Tibial nerve (tissue), 4 donors: ENCODE measurements at places on chromosomes 16 and 17.

DNA sequence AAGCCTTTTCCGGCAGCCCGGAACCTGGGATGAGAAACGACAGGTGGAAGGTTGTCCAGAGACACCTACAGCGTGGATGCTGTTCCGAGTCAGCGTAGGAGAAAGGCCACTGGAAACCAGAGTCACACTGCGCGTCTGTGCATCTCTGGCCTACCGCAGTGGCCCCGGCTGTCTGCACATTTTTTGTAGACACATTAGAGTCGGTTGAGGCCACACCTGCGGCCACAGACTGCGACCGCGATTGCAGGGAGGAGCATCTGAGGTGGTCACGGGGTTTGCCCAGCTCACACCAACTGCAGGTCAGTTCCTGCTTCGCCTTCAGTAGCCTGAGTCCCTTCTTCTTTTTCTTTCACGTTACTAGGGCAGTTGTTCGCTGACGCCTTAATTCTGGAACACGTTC lies 52.4 kb downstream of the WDR45B start:
- DNase-seq, result no peak

GRCh38 chr16:67444259-67445125 lies 13.6 kb downstream of the HSD11B2 start:
- no peak for DNase-seq

- no peak for DNase-seq
These were observed 28.3 kb upstream of the ZNF469 start for GRCh38 chr16:88354229-88355092.

- no peak for DNase-seq
These were observed 5.7 kb downstream of the CBX1 start for GRCh38 chr17:48095611-48096010.

- no peak for DNase-seq
These were observed 643.5 kb downstream of the CDH11 start for GRCh38 chr16:64478252-64478906.

- no peak for DNase-seq
These were observed 34.1 kb downstream of the HIC1 start for GRCh38 chr17:2089021-2089422.

- DNase-seq, result no peak
These were observed 379.6 kb upstream of the PSMD7 start for GRCh38 chr16:73916829-73917594.

DNA sequence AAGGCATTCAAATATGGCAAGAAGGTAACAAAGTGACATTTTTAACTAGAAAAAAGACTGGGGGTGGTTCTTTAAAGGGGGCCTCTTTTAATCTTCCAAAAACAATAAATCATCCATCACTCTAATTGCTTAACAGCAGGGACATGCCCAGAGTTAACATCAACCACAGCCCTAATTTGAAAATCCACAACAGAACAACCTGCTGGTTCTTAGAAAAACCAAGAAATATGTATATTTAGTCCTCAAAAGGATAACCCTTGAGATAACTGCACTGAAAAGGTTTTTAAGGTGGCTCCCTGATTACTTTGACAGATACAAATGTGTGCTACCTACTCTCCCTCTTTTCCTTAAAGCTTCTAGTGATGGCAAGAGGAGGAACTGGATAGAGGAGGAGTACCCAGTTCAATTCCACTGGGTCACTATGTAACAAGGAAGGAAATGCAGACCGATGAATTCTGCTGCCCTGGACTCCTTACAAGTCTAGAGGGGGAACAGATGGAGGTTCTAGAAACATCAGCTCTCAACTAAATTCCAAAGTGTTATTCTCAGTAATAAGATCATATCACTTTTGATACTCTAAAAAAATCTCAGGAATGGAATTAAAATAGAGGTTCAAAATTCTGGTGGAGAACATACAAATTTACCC lies 54.3 kb downstream of the N4BP1 start:
- DNase-seq, result no peak

- no peak for DNase-seq
These were observed 62.5 kb downstream of the SREBF1 start for GRCh38 chr17:17774009-17774881.

DNA sequence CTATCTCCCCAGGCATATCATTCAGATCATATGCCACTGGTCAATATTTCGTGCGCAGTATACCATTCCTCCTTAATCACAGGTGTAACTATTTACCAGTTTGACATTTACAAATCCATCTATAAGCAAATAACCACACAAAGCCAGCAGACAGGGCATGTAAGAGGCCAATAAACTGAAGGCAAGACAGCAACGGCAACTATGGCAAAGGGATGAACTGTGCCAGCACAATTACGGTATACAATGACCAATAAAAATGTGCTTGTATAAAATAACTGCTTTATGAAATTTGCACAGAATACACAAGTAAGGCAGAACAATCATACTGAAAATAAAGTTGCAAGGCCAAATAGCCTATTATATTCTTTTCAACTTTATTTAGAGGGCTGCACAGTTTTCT lies 9.2 kb downstream of the NETO2 start:
- DNase-seq, result no peak

- no peak for DNase-seq
These were observed 948.7 kb downstream of the KCNJ2 start for GRCh38 chr17:71118039-71118438.

DNA sequence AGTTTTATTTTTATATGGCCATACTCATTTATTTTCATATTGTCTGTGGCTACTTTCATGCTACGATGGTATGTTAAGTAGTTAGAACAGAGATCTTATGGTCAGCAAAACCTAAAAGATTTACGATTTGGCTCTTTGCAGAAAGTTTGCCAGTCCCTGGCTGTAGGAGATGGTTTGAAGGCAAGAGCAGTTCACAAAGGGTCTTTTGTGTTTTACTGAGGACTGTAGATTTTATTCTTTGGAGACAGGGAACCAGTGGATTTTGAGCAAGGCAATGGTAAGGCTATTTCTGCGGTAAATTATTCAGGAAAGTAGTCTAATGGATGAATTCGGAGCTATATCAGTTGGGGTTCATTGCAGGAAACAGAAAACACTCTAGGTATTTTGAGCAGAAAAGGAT lies 90.7 kb downstream of the WWP2 start:
- DNase-seq, result no peak

DNA sequence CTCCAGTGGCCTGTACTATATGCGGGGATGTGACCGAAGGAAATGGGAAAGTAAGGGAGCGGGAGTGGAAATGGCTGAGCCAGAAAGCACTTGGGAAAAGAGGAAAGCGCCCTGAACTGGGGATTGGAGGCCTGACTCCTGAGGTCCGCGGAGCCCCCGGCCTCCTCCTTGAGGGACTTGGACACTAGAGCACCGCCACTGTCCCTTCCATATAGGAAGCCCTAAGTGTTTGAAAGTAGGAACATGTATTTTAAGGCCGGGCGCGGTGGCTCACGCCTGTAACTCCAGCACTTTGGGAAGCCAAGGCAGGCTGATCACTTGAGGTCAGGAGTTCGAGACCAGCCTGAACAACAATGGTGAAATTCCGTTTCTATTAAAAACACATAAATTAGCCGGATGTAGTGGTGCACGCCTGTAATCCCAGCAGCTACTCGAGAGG lies 530 bp upstream of the ZDHHC7 start:
- DNase-seq, result no peak

GRCh38 chr17:13417381-13417950 lies 184.3 kb downstream of the HS3ST3A1 start:
- DNase-seq, result no peak

- no peak for DNase-seq
These were observed 87.1 kb downstream of the PLXDC1 start for GRCh38 chr17:39064374-39064773.

DNA sequence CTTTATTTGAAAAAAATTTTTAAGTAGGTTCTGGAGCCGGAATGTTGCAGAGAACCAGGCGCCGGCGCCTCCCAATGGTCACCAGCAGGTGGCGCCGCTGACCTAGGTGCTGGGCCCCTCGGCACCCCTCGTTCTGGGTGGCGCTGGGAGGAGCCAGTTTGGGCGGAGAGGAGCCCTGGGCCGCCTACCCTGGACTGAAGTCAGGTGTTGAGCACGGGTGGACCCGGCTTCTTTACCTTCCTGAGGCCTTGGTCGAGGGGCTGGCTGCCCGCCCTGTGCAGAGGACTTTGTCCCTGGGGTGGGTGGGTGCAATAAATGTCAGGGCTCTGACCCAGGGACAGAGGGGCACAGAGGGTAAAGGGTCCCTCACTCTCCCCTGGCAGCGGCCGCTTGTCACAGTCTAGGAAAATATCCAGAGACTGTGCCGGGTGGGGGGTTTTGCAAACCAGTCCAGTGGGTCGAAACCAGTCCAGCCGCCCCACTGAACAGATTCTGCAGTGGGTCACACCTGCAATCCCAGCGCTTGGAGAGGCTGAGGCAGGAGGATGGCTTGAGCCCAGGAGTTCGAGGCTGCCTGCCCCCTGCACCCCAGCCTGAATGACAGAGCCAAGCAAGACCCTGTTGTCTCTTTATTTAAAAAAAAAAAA lies 30.1 kb upstream of the TNFRSF13B start:
- peak; percentile 66 for DNase-seq

DNA sequence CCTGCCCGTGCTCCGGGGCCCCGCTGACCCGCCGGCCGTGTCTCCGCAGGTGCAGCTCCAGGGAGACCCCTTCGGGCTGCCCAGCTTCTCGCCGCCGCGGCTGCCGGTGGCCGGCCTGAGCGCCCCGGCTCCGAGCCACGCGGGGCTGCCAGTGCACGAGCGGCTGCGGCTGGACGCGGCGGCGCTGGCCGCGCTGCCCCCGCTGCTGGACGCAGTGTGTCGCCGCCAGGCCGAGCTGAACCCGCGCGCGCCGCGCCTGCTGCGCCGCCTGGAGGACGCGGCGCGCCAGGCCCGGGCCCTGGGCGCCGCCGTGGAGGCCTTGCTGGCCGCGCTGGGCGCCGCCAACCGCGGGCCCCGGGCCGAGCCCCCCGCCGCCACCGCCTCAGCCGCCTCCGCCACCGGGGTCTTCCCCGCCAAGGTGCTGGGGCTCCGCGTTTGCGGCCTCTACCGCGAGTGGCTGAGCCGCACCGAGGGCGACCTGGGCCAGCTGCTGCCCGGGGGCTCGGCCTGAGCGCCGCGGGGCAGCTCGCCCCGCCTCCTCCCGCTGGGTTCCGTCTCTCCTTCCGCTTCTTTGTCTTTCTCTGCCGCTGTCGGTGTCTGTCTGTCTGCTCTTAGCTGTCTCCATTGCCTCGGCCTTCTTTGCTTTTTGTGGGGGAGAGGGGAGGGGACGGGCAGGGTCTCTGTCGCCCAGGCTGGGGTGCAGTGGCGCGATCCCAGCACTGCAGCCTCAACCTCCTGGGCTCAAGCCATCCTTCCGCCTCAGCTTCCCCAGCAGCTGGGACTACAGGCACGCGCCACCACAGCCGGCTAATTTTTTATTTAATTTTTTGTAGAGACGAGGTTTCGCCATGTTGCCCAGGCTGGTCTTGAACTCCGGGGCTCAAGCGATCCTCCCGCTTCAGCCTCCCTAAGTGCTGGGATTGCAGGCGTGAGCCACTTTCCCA lies 5.9 kb downstream of the CTF1 start:
- no peak for DNase-seq

DNA sequence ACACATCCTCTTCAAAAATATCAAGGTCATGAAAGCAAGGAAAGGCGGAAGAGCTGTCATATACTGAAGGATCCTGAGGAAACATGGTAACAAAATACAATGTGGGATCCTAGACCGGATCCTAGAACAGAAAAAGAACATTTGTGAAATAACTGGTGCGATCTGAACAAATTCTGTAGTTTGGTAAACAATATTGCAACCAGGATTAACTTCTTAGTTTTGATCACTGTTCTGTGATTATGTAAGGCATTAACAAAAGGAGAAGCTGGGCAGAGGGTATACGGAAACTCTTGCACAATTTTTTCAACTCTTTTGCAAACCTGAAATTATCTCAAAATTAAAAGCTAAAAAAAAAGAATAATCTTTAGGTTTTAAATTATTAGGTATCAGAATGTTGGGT lies 109.7 kb downstream of the TRIM37 start:
- no peak for DNase-seq

DNA sequence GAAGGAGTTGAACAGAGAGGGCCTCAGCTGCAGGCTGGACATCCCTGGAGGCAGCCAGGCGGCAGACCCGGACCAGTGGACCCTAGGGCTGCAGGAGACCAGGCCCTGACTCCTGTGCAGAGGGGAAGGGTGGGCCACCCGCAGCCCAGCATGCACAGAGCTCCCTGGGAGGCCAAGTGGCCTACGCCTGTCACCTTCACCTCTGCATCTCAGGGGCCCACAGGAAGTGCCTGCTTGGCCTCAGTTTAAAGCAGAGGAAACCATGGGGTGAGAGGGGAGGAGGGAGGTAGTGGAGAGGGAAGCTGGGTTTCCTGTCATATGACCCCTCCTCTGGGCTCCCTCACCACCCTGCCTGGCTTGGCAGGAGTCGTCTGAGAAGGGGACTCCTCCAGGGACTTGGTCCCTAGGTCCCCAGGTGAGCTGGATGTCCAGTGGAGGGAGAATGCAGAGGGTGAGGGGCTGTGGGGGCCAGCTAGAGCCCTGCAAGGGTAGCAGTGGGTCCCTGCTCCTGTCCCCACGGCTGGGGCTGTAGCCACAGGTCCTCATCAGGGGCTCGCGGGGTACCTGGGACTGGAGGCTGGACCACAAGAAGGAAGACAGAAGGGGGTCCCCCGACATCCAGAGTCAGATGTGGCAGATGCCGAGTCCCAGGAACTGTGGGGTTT lies at the start of gene TMC8:
TSS of gene TMC8 (plus strand) at position 335 of the 665 bp plus-strand sequence. CDS start 818 bp downstream, outside the sequence.
- DNase-seq, result peak; percentile 39

DNA sequence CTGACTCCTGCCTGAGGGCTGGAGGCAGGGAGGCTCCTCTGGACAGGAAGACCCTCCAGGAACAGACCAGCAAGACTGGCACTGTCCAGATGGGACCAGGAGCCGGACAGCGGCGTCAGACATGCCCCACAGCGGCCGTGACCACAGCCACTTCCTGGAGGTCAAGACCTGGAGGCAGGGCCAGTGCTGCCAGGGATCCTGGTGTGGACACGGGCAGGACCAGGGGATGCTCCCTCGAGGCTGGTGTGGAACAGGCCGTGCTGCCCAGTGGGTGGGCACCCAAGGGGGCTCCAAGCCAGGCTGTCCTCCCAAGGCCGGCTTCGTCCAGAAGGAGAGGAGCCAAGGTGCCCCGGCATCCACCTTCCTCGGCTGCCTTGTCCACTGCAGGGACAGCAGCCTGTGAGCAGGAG lies 4.5 kb upstream of the CCDC57 start:
- no peak for DNase-seq

DNA sequence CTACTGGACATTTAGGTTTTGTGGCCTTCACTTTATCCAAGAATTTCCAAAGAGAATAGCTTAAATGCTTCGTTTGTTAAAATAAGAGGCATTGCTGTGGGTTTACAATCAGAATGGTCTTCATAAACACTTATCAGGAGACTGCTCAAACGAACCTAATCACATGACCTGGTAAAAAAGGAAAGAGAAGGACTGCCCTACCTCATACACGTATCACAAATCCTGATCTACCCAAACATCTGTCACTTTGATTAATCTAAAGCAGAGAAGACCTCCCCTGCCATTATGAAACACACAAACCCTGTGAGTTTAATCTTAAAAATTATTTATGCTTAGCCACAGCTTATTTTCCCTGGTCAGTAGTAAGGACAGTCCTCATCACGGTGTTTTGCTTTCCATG lies 76.6 kb downstream of the PARN start:
- DNase-seq, result no peak

DNA sequence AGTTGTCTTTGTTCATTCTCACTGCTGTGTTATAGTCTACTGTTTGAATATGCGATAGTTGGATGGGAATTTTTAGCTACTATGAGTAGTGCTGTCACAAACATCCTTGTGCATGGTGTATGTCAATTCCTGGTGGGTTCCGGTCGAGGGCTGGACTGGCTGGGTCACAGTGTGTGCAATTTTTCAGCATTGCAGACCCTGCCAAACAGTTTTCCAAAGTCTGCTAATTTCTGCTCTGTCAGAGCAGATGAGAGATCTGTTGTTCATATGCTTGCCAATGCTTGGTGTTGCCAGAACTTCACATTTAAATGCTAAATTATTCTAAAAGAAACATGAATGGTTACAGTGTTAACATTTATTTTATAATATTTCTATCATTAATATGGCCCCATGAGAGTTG lies 3.6 kb upstream of the C16orf96 start:
- DNase-seq, result no peak
